Muscle of back (tissue), 13 donors: ENCODE measurements at places on chromosomes 2 and 18.
A peak's percentile ranks its signal among the peaks of the same experiment; 100 is the strongest.

DNA sequence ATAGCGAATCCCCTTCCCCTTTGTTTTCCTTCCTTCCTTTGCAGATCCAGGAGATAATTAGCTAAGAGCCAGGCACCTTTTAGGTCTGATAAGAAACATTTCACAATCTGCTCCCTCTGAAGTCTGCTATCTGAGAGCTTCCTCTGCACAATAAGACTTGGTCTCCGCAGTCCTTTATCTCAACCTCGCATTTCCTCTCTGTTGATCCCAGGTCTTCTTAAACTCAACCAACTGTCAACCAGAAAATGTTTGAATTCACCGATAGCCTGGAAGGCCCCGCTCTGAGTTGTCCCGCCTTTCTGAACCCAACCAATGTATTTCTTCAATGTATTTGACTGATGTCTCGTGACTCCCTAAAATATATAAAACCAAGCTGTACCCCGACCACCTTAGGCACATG, 78.4 kb upstream of the CTDP1 start:
- DNase-seq, result no peak

- DNase-seq, result peak; percentile 47
Measured at GRCh38 chr2:170073288-170073687, 104.7 kb upstream of the MYO3B start.

GRCh38 chr2:172513935-172514586, 41.8 kb upstream of the PDK1 start:
- peak; percentile 5 for DNase-seq

DNA sequence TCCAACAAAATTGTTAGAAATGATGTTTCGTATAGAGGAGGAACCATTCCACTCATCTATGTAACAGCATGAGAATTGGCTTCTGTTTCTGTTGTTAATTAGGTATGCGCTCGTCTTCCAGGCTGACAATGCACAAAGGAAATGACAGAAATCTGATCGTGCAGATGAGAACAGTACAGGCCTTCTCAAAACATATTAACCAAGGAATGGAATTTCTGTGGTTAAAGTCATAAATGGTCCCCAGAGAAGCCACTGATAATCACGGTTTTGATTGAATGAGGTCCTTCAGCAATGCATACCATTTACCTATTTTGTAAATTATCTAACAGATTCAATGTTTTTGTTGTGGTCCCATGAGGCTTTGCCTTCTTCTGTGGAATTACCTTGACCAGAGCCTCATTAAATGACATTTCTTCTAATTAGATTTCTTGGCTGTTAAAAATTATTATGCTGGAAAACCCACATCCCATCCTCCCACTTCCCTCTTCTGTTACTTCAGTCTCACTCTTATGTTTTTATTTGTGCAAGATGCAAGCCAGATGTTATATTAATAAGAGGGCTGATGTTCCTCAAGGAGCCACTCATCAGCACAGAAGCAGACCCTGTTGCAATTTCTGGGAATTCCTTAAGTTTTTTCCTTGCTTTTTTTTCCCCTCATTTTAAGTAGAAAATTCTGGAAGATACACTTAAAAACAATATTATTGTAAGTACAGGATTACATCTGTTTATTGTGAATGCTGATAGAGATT, 395.8 kb downstream of the PID1 start:
- peak; percentile 29 for DNase-seq

- DNase-seq, result no peak
Measured at GRCh38 chr2:135800513-135801460, 36.2 kb downstream of the LCT start.

DNA sequence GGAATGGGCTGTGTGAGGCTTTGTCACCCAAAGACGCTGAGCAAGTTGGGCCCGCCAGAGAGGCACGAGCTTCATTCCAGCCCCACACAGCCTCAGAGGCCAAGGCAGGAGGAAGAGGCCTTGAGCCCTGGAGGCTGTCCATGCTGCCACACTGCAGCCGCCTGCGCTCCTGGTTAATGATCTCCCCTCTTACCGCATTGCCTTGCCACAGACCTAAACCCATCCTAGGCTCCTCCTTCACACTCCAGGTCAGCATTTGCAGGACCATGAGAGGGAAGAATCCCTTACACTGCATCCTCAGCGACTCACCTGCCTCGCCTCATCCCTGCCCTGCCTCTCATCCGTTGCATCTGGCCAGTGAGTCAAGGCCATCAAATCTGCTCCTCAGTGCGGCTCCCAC, 24.6 kb downstream of the KIF3C start:
- DNase-seq, result no peak

DNA sequence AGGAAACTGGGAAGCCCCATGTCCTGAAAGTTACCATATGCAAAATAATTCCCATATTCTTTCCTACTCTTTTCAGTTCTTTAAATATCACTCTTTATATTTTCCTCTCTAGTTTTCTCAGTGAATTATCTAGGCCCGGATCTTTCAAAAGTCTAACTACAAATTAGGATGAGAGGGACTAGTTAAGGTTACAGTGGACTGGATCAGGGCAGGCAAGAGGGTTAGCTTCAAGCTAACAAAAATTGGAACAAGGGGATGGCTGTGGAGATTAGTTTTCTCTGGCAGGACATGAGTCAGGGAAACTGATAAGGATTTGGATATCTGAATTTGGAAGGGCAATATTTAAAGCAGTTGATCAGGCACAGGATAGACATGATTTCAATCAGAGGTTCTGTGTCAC, 30.4 kb upstream of the BBS5 start:
- no peak for DNase-seq

DNA sequence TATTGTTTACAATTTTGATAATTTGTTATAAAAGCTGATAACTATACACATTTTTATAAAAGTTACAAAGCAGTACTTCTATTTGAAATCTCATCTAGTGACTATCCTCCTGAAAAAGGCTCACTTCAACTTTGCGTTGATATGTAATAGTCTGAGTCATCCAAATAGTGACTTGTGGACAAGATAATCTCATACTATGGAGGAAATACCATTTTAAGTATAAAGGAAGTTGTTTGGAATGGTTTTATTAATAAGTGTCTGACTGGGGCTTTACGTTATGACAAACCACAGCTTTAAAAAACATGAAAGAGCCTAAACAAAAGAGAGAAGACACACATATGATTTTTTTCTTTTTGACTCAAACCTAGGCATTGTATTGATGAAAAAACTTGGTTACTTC, 272.3 kb upstream of the COL3A1 start:
- DNase-seq, result no peak

DNA sequence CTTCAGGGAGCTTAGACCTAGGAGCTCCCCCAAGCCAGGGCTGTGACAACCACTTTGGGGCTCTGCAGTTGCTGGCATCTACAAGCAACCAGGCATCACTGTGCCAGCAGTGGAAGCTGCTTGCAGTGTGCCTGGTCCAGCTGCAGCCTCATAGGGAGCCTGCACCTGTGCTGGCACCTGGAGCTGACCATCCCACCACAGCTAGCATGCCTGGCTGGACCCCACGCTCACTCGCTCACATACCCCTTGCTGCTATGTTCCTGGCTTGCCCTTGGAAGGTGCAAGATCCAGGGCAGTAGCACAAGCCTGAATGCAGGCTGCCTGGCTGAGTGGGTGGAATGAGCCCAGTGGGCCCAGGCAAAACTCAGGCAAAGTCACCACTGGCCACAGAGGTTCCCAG, 82.5 kb downstream of the ZNF804A start:
- DNase-seq, result no peak

DNA sequence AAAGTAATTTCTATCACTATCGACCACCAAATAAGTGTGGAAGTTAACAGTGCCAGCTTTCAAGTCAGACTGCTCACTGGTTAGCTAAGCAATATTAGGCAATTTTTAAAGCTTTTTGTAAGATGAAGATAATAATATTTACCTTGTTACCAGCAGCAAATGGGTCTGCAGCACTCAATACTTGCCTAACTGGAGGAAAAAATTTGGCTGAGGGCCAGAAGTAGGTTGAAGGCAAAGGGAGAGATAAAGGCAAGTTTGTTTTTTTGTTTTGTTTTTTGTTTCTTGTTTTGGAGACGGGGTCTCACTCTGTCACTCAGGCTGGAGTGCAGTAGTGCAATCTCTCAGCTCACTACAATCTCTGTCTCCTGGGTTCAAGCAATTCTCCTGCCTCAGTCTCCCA, 675.9 kb downstream of the DPP10 start:
- no peak for DNase-seq

DNA sequence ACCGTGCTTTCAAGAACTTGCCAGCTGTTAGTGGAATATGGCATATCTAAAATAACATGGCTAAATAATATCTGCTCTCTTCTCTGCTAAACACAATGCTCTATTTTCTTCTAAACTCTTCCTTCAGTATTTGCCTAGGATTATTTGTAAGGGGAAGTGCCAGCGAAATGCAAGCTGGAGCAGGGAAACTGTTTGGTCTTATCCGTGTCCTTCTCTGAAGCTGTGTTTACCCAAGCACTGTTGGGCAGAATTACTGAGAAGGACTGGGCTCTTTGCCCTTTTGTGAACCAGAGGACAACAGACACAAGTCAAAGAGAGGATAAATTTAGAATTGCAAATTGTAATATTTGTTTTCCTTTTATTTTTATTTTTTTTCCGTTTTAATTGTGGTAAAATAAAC, 23.6 kb downstream of the CPO start:
- DNase-seq, result no peak

DNA sequence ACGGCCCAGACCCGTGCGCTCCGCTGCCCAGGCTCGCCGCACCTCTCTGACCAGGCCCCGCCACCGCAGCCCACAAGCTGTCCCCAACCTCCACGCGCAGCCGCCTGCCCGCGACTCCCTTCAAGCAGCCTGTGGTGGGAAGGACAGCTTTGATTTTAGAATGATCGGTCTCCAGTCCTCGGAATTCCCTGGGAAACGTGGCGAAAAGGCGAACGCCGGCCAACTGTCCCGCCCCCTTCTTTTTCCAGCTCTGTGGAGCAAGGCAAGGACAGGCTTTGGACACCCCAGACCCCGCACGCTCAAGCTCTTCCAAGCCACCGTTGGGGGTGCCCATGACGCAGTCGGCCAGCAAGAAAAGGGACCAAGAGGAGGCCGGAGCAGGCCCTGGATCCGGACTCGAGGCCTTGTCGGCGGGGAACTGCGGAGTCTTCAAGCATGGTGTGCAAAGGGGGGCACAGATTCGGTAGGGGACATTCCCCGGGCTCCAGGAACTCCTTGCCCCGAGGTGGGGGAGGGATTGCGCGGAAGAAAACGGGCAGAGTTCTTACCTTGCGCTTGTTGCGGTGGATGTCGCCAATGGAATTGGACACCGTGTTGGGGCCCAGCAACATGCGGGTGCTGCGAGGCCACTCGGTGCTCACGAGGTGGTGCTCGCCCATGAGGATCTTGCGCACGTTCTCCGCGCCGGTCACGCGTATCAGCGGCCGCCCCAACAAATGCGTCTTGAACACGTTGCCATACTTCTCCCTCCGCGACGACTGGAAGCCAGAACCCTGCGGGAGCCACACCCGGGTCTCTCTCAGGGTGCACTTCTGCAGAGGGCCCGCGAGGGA, 4.0 kb downstream of the CYP26B1 start:
- peak; percentile 57 for DNase-seq

- no peak for DNase-seq
Measured at GRCh38 chr2:159716857-159717256, 4.6 kb downstream of the MARCHF7 start.

DNA sequence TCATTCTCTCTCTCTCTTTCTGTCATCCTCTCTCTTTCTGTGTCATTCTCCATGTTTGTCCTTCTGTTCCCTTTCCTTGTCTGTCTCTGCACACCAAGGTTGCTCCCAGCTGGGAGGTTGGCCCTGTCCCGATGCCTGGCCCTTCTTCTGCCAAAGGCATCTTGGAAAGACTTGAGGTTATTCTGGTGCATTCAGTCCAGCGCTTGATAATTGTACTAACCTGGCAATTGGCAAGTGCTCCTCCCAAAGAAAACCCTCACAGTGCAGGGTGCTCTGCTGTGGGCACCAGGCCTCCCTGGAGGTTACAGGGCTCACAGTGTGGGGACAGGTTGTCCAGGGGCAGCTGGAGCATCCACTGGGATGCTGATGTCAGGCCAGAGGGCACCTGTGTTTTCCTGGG, 95.4 kb downstream of the GLI2 start:
- DNase-seq, result no peak
